ENCODE measurements at places on chromosomes 2 and 18.
A peak's percentile ranks its signal among the peaks of the same experiment; 100 is the strongest.

DNA sequence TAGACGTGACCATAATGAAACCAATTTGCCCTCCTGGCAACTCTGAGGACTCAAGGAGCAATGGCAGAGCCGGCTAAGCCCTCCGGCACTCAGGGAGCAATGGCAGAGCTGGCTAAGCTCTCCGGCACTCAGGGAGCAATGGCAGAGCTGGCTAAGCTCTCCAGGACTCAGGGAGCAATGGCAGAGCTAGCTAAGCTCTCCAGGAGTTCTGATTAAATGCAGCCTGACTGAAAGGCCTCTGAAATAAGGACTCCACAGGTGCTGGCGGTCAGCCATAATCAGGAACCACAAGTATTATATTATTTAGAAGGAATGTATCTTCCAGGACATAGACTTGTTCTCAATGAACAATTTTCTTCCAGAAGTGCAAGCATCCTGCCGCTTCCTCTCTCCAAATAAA is 65.2 kb downstream of the C2orf76 start:
- no peak for DNase-seq

GRCh38 chr2:118464546-118465265 is 376.4 kb downstream of the INSIG2 start:
- no peak for DNase-seq

DNA sequence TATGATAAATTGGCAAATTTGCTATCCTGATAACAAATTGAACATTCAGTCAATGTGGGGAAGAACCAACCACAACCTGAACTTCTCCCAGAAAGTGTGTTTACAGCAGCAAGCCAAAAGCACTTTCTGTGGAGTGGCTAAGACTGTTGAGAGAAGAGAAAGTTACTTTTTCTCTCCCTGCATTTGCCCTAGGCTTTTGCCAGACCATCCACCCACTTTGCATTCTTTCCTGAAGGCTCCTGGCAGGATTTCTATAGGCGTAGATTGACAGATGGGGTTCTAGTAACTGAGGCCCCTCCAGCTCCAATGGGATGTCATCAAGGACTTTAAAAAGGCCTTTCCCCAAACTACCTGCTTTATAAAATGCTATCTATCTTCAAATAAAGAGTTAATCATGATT is 215.2 kb downstream of the GULP1 start:
- no peak for DNase-seq

DNA sequence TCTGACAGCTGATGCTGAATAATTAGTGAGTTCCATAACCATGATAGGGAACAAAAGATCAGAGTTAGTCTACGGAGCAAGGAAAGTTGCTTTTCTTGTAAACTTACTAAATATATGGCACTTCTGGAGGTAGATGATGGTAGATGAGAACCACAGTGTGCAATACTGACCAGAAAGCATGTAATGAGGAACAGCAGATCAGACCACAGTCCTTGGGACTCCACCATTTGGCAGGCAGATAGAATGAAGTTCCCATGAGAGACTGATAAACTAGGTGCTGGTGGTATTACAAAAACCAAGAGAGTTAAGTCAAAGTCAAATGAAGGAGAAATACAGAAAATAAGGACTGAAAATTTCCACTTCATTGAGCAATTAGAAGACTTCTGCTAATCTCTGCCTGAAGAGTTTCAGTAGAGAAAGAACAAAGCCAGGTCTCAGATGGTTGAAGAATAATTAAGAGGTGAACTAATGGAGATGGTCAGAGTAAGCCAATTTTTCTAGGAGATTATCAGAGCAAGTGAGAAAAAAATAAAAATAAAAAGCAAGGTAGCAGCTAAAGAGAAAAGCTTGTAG is 10.4 kb downstream of the CERKL start:
- DNase-seq, result no peak

DNA sequence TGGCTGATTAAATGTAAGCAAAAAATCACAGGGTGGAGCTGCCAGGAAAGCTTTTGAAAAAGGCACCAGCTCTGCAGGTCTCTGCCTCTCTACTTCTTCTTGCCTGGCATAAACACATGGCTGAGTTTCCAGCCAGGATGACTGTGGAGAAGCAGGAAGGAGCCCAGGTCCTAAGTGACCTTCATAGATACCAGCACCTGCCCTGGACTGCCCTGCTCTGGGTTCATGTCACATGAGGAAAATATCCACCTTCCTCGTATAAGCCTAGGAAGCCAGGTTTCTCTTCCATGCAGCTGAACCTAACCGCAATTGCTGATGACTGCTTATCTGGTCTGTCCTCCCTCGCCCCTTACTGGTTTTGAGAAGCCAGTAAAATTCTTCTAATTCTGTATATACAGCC is 47.8 kb upstream of the CREB1 start:
- no peak for DNase-seq

- DNase-seq, result no peak
Observed at GRCh38 chr2:232512602-232513001, 7.6 kb upstream of the PRSS56 start.

DNA sequence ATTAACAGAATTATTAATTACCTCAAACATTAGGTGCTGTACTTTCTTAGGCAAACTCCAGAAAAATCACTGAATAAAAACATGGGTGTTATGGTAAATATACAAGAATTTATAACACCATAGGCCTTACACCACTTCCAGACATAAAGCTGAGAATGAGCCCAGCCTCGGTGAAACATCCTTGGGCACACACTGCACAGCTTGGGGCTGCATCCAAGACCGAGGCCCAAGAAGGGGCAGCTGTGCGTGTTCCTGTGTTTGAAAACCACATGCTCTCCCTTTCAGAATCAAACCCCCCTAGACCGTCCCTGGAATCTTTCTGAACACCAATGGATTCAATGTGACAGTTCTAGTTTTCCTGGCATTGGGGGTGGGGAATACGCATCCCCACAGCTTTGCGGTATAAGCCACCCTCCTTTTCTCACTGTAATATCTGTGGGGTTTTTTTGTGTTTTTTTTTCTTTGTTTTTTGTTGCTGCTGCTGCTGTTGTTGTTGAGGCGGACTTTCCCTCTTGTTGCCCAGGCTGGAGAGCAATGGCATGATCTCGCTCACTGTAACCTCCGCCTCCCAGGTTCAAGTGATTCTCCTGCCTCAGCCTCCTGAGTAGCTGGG is 12.9 kb downstream of the ERFE start:
- DNase-seq, result no peak

- no peak for DNase-seq
Observed at GRCh38 chr18:26893996-26894395, 28.5 kb upstream of the AQP4 start.

GRCh38 chr2:20093263-20094141 is 42.1 kb upstream of the LAPTM4A start:
- no peak for DNase-seq

GRCh38 chr2:163692611-163693482 is 43.0 kb downstream of the FIGN start:
- DNase-seq, result no peak

DNA sequence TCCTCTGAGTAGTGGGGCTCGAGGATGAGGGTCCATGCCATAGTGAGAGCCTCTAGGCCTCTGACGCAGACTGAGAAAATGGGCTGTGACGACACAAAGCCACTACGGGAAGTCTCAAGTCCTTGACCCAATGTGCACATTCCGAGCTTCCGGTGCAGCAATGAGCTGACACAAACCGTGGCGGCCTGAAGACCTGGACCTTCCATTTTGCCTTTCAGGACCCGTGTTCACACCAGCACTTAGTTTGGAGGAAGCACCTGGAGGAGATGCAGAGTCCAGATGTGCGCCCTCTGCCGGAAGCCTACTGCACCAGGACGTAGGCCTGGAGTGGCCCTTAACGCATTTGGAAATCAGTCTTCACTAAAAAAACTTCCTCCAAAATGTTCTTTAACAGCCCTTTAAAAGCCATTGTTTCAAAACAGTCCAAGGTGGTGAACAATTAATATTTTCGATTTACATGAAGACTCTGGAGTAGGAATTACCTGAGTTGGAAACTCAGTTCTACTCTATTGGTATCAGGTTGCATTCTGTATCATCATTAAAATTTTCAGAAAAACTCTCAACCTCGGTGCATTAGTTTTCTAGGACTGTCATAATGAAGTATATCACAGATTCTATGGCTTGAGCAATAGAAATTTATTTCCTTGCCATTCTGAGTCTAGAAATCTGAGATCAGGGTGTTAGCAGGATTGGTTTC is 33.9 kb downstream of the BMP10 start:
- DNase-seq, result peak; percentile 86

GRCh38 chr2:138724729-138725459 is 55.3 kb downstream of the NXPH2 start:
- DNase-seq, result no peak

- DNase-seq, result no peak
Observed at GRCh38 chr2:83899271-83899670, 559.8 kb downstream of the SUCLG1 start.

DNA sequence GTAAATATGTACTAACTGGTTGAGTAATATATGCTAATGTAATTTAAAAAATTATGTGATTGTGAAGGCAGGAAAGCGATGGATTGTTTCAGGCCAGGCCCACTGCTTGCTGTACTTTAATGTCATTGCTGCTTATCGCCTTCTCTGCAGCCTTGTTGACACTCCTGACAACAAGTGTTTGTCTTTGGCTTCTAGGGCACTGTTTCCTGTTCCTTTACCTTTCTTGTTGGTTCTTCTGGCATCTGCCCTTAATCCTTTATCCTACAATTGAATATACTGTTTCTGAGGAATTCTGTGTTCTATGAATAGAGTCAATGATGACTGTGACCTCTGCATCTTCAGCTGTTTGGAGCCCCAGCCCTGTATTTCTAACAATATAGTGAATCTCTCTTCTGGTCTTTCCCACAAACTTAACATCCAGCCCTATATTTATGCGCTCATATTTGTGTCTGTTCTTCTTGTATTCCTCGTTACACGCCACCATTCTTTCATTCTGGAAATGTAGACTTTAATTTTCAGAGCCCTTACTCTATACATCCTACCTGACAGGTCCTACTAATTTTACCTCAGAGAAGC is 17.6 kb downstream of the ACSL3 start:
- DNase-seq, result no peak

DNA sequence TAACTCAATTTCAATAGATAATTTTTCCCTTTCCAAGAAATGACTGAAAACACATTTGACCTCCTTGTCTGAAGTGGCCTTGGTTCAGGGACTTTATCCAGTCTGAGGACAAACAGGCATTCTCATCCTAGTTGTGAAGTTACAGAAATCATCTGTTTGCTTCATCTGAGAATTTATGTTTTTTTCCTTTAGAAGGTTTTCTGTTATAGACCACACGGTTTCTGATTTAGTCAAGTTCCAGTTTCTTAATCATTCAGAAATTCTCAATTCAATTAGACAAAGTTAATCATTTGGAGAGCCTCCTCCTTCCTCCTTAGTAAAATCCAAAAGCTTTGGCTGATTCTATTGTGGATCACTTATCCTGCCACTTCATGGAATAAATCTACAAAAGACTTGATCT is 60.9 kb downstream of the ICOS start:
- DNase-seq, result no peak

DNA sequence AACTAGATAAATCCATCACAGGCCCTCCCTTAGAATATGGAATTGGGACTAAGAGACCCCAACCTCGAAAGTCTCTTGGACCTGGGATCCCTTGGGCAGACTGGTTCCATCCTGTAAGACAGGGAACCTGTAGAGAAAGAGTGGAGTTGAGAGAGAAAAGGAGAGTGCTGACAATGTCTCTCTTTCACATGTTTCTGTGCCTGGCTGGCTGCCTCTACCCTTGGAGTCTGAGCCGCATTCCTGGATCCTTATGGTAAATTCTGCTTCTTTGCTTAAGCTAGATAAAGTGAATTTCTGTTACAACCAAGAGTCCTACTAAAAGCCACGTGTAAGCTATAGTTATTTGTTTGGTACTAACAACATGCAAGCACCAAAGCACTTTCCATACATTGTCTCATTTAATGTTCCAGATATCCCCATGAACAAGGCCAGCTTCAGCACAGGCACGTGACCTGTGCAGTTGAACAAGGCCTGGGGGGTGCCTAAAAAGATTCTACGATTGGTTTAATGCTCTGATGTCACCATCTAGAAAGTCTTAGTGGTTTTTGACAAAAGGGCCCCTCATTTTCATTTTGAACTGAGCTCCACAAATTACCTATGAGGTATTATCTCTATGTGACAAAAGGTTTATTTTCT is 2.1 kb upstream of the PUM2 start:
- no peak for DNase-seq

GRCh38 chr2:224016963-224017362 is 22.1 kb downstream of the SERPINE2 start:
- no peak for DNase-seq

DNA sequence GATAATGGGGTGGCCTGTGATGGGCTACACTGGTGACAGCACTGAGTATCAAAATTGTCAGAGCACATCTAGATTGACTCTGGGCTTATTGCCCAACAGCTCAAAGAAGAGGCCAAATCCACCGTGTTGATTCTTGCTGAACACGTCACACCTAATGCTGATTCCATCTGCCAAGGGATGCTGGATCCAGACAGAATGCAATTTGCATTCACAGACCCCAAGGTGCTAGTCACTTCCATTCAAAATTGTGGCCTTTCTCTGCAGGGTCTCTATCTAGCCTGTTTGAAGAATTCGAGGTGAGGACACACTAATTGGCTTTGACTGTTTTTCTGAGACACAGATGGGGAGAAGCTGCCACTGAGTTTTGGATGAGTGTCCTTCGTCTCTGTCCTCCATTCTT is 13.5 kb upstream of the GPR39 start:
- DNase-seq, result no peak

- DNase-seq, result no peak
Observed at GRCh38 chr18:46627136-46627535, 29.9 kb downstream of the LOXHD1 start.

- DNase-seq, result no peak
Observed at GRCh38 chr2:72293620-72294019, 146.0 kb upstream of the CYP26B1 start.

DNA sequence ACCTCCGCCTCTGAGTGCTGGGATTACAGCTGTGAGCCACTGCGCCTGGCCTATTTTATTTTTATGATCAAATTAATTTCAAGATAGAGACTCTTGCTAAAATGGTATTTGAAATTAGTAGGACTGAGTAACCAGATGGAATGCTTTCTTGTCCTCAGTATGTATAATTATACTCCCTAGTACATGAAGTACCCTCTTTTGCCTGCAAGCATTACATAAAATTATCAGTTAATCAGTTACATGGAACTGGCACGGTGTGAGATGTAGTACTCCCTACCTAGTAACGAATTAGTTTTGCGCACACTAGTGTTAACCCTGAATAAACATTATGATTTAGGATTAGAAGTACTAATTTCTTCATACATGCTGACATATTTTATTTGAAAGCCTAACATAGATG is 41.6 kb downstream of the RBBP8 start:
- DNase-seq, result no peak

- DNase-seq, result no peak
Observed at GRCh38 chr2:1638281-1638860, 105.9 kb downstream of the PXDN start.

All from hematopoietic multipotent progenitor cell treated with erythropoietin and hydrocortisone succinate and interleukin-3 and kit ligand, for 17 days (in vitro differentiated cells).